Prostate gland (tissue), 2 donors: ENCODE measurements at places on chromosomes 4 and X. TPM values are rescaled to one million over a fixed set of nuclear protein-coding genes. Genes with fewer than 3 reads are reported as not detected.

TBX22 gene
- 0.23 TPM for total RNA-seq

GRCh38 chrX:147779173-147779572, 132.5 kb upstream of the FMR1 start:
- no peak for DNase-seq

- DNase-seq, result no peak
These were observed 546.5 kb downstream of the SPOCK3 start for GRCh38 chr4:166687828-166688227.

GRCh38 chrX:21374994-21375707, 933 bp downstream of the CNKSR2 start:
- no peak for DNase-seq

- no peak for DNase-seq
These were observed 259.0 kb upstream of the PCDH7 start for GRCh38 chr4:30461218-30461617.

MAGEE2 gene
- total RNA-seq, result 0.36 TPM

- no peak for DNase-seq
These were observed 20.6 kb downstream of the ZDHHC9 start for GRCh38 chrX:129823115-129823514.

SAGE1 gene
- total RNA-seq, result 1.8 TPM

FREM3 gene
- not detected for total RNA-seq

GRCh38 chrX:150219374-150220185, 143.5 kb upstream of the MAMLD1 start:
- DNase-seq, result no peak

GAGE12J gene
- total RNA-seq, result not detected
